ENCODE measurements at places on chromosomes 11 and 22. TPM values are rescaled to one million over a fixed set of nuclear protein-coding genes. Genes with fewer than 3 reads are reported as not detected.

GRCh38 chr11:2355000-2355644 is 22.0 kb upstream of the CD81 start:
- DNase-seq, result no peak

DNA sequence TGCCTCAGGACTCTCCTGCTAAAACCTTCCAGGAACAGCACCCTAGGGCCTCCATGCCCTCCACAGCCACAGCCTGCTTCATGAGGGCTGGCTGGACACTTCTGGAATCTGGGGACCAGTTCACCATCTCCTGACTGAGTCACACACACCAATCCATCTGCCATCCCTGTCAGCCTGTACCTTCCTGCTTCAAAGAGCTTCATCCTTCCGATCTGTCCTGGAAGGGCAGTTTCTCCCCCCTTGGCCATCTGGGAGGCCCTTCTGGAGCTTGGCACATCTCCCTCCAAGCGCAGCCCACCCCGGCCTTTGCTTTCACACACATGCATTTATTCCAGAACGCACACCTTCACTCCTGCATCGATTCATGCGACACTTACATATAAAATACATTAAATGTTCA is 13.0 kb downstream of the APBB1 start:
- no peak for DNase-seq

Gene PHLDB1
- polyA plus RNA-seq, result 42.1 TPM

- DNase-seq, result no peak
These were observed 38.7 kb upstream of the SWAP70 start for GRCh38 chr11:9625162-9625561.

DNA sequence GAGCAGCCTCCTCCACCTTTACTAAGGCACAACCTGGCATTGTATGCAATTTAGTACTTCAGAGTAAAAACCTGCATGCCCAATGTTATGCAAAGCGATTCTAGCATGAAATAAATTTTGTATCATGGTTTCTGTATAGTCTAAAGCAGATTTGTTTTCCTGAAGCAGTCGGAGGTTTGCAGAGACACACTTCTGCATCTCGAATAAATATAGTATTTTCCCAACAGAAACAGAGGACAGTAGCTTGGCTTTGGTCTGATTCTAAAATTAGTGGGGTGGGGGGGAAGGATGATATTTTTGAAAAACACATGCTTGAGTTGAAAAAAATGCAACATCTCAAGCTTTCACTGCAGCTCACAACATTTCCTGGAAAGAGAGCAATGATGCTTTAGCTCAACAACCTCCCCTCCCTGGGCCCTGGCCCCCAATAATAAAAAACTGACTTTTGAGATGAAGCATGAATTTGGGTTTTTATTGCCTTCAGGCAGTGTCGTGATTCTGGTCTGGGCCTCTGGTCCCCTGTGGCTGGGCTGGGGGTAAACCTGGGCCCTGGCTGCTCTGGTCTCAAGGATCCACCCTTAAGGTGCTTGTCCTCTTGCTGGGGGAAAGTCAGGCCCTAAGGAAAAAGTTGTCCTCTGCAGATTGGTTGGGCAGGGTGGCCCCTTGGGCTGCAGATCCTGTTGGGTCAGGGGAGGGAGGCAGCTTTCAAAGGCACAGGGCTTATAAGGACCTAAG is 48.2 kb downstream of the KCNC1 start:
- no peak for DNase-seq

Gene ACER3
- 9.4 TPM for polyA plus RNA-seq

DNA sequence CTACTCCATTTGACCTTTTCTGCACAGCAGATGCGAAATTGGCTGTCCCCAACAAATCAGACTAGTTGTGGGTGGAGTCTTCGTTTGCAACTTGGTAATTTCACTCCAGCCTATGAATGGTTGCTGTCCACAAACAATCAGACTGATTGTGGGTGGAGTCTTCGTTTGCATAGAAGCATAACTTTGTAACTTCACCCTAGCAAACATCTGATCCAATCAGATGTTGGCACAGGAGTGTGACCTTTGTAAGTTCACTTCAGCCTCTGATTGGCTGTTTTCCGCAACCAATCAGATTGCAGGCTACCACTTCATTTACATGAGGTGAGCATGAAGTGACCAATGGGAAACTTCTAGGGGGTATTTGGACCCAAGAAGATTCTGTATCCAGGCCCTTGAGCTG is 16.3 kb upstream of the CABP2 start:
- no peak for DNase-seq

Gene LRRC55
- 2.5 TPM for polyA plus RNA-seq

Gene EFCAB6
- 1.5 TPM for polyA plus RNA-seq

Gene SLC22A6
- not detected for polyA plus RNA-seq

DNA sequence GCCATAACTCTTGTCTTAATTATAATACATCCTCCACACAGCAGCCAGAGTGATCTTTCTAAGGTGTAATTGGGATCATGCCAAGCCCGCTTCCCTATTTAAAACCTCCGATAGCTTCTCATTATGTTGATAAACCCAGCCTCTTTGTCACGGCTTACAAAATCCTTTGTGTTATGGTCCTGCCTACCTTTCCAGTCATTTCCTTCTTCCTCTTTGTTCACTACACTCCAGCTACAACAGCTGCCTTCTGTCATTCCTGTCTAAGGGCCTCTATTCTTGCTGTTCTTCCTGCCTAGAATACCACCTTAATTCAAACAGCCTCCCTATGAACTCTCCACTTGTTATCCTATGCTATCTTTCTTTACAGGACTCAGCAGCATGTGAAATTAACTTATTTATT is 70.6 kb upstream of the CAPRIN1 start:
- DNase-seq, result no peak
